Endodermal cell (in vitro differentiated cells): ENCODE measurements at places on chromosomes 6 and 20. TPM values are rescaled to one million over a fixed set of nuclear protein-coding genes. Genes with fewer than 3 reads are reported as not detected.
A peak's percentile ranks its signal among the peaks of the same experiment; 100 is the strongest.

DNA sequence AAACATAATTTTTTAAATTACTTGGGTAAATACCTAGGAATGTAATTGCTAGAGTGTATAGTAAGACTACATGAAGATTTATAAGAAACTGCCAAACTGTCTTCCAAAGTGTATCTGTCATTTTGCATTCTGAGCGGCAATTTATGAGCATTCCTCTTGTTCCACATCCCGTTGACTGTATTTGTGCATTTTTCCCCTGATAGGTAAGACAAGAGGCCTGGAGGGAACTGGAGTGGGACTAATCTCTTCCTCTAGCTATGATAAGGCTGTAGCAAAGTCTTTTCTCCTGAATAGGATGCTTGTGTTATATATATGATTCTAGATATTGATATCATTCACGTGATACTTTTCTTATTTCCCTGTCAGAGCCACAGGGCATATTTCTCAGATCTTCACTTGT lies 1557.5 kb downstream of the GRIK2 start:
- no peak for DNase-seq

- no peak for DNase-seq
These were observed 15.6 kb upstream of the ISM1 start for GRCh38 chr20:13205425-13205824.

The TGM2 gene
- total RNA-seq, result 0.27 to 0.40 TPM (median 0.33 TPM) in 3 replicates

DNA sequence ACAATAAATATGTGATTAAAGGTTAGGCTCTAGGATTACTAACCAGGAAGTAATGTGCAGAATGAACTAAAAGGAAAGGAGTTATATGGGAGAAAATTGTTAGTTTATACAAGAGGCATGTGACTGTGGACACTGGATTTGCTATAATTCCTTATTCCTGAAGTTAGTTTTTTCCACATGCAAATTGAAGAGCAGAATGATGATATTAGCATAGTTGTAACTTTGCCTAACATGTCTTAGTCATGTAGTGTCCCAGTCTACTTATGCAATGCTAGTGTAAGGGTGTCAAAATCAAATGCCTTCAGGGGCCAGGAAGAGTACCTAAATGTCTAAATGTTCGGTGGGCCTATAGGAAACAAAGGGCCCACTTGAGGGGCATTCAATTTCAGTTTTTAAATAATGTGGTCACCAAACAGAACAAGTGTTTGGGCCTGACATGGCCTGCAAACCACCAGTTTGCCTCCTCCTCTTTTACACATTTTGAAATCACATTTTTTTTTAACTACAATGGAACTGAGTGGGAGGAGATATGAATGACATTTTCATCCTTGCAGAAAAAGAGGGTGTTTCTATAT lies 28.0 kb upstream of the CEP85L start:
- no peak for DNase-seq

GRCh38 chr6:116190550-116190949 lies 63.3 kb downstream of the TSPYL4 start:
- DNase-seq, result no peak

The CDH26 gene
- total RNA-seq, result 2.0 and 2.7 TPM in 2 replicates

GRCh38 chr6:74222768-74223333 lies 526.8 kb downstream of the CD109 start:
- DNase-seq, result peak; percentile 73

DNA sequence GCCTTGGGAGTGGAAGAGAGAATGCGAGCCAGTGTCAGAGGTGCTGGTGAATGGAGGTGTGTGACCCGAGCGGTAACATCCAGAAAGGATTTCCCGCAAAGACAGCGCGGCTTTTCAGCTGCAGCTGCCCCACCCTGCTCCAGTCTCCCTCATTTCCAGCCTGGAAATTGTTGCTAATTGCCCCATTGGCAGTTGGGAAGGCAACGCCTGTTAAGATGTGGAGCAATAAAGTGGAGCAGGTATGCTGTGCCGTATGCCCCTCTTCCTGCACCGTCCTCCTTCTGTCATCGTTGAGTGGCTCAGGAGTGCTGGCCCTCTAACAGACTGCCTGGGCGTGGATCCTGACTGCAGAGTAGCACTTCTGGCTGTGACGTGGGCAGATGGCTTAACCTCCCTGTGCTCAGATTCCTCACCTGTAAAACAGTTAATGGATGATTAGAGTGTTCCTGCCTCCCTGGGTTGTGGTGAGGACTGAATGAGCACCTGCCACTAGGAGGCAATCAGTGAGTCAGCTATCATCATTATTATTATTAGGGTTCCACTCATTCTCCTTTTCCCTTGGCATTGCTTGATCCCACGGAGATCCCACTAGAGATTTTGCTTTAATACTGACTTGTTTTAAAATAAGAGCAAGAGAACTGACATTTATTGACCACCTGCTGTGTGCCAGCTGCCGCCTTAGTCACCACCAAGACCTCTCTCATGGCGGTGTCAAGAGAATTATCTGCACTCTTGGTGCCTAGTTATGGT lies 11.7 kb downstream of the ARFGEF2 start:
- peak; percentile 58 for DNase-seq

DNA sequence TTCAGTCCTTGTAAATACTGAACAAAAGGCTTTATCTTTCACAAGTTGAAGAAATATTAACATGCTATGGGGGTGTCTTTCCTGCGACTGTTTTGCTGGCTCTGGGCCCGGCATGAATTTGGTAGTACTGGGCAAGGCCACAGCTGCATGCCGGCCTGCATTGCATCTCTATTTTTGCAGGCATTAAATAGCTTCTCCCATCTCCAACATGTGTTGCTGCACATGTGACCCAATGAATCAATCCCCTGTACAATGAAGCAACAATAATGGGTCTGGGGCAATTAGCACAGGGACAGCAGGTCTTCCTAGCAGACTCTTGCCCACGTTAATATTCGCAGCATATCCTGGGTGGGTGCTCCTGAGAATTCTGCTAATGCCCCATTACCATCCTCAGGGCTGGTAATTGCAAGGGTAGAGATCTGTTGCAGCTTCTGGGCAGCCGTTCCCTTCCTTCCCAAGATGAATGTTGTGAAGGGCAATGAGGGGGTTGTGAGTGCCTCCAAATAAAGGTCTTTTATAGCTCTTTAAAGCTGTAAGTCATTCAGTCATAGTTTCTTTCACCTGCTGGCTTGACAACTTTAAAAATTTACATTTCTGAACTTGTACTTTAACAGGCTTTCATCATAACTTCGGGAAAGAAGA lies 24.3 kb upstream of the CDYL start:
- no peak for DNase-seq
